ENCODE measurements at places on chromosomes 6 and 20.
A peak's percentile ranks its signal among the peaks of the same experiment; 100 is the strongest.

DNA sequence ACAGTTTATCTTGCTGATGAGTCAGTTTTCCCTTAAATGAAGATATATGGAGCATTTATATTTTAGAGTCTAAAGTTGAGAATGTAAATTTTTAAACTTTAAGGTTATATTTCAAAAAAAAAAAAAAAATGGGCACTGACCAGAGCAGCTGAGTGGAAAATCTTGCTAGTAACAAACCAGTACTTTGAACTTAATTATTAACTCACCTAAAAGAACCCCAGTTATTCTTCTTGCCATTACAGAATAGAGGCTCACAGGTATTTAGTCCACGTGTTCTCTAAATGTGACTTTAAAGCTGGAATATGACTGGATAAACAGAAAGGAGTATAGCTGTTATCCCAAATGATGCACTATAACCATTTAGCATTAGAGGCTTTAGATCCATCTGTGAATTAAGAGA lies 178.4 kb downstream of the COL9A1 start:
- DNase-seq, result peak; percentile 20

- no peak for DNase-seq
Measured at GRCh38 chr20:14445310-14445709, 107.9 kb upstream of the FLRT3 start.

DNA sequence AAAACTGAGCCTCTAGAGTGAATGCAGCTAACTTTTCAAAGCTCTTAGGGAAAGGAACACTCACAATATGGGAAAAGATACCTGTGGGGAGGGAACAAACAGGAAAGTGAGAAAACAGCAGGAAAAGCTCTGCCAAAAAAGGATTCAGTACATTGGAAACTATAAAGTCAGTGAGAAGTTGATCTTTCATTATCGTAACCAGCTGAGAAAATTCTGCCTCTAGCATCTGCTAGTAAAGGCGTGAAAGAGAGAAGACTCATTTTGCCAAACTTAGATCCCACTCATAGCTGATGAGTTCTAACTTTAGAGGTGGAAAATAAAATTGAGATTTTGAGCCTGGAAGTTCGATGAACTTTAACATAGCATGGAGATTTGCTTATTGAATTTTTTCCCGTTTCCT lies 321.8 kb upstream of the RNF217 start:
- no peak for DNase-seq

- no peak for DNase-seq
Measured at GRCh38 chr6:132616677-132617076, 7.4 kb downstream of the TAAR2 start.

DNA sequence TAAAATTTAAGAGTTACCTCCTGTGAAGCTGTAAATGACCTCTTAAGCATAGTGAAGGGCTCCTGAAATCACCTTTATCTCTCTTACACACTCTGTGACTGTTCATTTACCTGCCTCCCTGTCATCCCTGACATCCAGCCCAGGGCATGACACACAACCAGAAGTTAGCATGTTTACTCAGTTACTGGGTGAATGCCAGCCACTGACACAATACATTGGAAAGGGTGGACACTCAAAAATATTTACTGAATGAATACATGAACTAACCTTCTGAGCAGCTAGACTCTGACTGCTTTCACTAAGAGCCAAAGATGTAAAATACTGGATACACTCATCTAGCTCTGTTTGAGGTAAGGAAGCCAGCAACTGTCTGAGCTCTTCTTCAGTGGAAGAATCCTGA lies 25.3 kb downstream of the SERAC1 start:
- no peak for DNase-seq
